ENCODE measurements at places on chromosomes 11 and 22.

DNA sequence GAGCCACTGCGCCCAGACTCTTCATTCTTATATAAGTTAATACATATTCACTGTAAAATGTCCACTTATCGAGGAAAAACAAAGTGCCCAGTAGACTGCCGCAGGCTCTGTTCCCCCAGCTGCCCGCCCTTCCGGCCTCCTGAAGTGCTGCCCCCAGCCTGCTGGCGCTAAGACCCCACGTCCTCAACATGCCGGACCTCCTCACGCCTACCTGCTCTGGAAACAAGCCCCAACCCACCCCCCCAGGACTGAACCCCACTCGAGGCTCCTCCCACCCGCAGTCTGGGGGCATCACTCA is 1.1 kb downstream of the GATD1 start:
- no peak for DNase-seq

DNA sequence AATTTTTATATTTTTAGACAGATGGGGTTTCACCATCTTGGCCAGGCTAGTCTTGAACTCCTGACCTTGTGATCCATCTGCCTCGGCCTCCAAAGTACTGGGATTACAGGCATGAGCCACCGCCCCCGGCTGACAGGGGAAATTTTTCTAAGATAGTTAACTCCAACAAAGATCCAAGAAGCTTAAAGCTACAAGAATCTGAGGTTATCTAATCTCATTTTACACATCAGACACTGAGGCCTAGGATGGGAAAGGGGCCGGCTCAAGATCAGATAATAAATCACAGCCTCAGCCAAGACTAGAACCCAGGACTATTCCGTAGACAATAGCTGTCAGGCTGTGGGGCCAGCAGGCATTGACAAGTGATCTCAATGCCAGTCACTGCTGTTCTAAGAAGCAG is 94.0 kb downstream of the AMBRA1 start:
- DNase-seq: no peak

- no peak for DNase-seq
Observed at GRCh38 chr11:31788085-31788484, 23.0 kb downstream of the PAX6 start.

DNA sequence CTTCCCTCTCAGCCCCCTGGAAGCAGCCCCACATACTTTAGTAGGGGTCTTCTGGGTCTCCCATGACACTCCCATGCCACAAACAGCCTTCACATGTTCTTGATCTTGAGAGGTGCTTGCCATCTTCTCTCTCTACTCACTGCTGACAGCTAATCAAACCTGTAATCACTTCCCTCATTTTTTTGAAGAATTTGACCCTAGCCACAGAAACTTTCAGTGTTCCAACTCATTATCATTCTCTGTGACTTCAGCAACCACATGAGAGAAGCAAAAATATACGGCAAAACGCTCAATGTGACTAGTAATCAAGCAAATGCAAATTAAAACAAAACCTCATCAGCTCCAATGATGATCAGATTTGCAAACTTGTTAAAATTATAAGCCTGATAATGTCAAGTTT is 38.3 kb upstream of the POU2AF2 start:
- no peak for DNase-seq

- no peak for DNase-seq
Observed at GRCh38 chr11:2997406-2997805, 5.3 kb upstream of the NAP1L4 start.

- no peak for DNase-seq
Observed at GRCh38 chr11:17921659-17922415, 91.0 kb downstream of the SERGEF start.

GRCh38 chr11:64384028-64384737 is 25.2 kb downstream of the RPS6KA4 start:
- no peak for DNase-seq

- DNase-seq: no peak
Observed at GRCh38 chr11:107276077-107276476, 181.5 kb downstream of the CWF19L2 start.

- no peak for DNase-seq
Observed at GRCh38 chr11:129852125-129852740, 36.6 kb downstream of the TMEM45B start.

DNA sequence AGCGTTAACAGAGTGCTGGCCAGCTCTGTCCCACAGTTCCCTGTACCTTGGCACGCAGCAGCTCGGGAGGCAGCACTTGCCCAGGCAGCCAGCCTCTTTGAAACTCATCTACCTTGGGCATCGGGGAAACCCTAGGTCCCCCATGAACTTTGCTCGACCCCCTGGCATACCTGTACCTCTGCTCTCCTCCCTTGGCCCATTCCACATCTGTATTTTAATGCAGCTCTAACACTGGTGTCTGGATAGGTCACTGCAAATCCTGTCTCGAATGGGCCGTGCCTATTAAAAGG is 304.1 kb downstream of the TBC1D22A start:
- no peak for DNase-seq

DNA sequence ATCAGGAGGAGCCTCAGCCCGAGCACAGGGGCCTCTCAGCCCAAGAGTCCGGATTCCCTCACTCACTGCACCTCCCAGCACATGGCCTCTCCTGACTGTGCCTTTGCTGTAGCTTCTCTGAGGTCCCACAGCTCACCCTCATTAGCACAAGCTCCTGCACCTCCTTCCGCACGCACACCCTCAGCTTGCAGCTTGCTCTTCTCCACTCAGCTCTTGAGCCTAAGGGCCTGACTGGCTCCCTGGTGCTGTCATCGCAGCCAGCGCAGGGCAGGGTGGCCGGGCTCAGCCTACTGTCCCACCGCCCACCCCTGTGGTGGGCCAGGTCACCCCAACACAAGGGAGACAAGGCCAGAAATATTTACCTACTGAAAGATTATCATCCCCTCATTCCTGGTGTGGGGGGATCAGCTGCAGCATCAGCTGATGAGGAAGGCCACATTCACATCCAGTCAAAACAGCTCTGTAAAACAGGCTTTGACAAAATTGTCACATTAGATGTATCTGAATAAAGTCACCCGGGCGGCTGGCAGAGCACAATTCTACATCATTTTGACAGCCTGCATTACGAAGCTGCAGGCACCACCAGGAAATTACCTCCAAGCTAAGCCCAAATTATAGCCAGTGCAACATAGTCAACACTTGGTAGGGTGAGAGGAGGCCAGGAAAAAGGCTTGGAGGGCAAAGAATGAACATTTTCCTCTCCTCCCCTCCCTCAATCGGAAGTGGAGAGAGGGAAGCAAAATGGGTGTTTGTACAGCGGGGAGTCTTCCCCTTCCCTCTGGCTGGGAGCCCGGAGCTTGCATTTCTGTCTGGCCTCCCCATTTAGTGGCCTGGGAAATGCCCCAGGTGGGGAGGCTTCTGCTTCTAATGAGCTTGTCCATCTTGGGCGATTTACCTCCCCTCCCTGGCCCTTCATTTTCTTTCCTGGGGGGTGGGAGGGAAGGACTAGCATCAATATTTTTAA is 29.5 kb upstream of the IGSF9B start:
- no peak for DNase-seq

GRCh38 chr22:37021710-37022482 is 2.4 kb downstream of the MPST start:
- DNase-seq: peak; percentile 82

DNA sequence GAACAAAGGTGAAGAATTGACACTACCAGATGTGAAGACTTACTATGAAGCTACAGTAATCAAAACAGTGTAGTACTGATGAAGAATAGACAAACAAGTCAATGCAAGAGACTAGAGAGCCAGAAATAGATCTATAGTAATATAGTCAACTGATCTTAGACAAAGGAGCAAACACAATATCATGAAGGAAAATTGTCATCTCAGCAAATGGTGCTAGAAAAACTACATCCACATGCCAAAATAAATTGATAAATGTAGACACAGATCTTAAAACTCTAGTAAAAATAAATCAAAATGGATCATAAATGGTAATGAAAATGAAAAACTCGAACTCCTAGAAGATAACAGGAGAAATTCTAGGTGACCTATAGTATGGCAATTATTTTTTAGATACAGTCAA is 609.5 kb downstream of the NELL1 start:
- DNase-seq: no peak

DNA sequence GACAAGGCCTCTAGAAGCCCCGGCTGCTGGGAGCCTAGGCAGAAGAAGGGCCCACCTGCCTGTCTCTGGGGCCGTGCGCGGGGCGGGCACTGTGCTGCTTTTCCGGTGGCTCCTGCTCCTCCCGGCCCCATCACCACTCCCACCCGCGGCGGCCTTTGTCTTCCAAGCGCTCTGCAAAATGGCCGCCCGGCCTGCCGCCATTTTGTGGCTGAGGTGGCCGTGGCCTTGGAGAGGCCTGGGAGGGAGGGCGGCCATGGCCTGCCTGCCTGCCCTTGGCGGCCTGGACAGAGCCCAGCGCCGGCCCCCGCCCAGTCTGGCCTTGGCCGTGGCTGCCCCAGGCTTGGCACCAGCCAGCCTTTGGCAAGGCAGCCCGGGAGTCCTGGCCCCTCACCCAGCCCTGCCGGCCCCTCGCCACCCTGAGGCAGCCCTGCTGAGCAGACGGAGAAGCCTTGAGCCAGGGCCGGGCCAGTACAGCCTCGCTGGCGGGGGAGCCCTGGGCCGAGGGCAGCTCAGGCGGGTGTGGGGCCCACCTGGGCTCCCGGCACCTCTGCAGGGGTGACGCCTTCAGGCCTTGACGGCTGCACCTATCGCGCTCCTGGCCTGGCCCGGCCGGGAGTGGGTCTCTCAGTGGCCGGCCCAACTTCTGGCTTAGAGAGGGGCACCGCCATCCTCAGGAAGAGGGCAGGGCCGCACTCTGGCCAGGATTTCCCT is 46.0 kb upstream of the PPARA start:
- no peak for DNase-seq

DNA sequence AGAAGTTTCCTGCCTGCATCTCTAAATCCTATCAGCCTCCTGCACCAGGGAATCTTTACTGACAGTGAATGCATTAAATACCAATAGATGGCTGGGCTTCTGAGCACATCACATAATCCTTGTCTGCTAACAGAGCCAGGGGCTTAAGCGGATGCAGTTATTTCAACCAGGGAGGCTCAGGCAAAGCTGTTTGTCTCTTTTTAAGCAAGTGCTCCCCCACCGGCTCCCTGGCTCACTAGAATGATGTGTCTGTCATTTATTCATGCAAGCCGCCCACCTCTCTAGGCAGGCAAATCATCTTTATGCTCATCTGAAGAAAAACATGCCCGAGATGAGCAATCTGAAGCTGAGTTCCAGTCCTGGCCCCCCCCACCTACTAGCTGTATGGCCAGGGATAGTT is 182.3 kb downstream of the TENM4 start:
- DNase-seq: no peak

DNA sequence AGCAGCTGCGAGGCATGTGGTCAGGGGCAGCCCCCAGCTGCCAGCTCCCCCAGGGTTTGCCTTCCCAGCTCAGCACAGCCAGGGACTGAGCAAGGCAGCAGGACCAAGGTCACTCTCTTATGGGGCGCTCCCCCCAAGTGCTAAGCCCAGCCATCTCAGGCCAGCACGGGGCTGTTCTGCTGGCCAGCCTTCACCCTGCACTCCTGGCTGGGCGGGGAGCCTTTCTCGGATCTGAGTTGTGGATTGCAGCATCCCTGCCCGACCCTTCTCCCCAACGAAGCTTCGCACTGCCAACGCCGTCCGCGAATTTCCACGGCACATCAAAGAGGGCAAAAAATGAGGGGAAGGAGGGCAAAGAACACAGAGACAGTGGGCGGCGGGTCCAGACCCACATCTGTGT is 42.5 kb upstream of the GAL start:
- DNase-seq: no peak

GRCh38 chr22:26416670-26417276 is 12.3 kb upstream of the ASPHD2 start:
- peak; percentile 83 for DNase-seq

DNA sequence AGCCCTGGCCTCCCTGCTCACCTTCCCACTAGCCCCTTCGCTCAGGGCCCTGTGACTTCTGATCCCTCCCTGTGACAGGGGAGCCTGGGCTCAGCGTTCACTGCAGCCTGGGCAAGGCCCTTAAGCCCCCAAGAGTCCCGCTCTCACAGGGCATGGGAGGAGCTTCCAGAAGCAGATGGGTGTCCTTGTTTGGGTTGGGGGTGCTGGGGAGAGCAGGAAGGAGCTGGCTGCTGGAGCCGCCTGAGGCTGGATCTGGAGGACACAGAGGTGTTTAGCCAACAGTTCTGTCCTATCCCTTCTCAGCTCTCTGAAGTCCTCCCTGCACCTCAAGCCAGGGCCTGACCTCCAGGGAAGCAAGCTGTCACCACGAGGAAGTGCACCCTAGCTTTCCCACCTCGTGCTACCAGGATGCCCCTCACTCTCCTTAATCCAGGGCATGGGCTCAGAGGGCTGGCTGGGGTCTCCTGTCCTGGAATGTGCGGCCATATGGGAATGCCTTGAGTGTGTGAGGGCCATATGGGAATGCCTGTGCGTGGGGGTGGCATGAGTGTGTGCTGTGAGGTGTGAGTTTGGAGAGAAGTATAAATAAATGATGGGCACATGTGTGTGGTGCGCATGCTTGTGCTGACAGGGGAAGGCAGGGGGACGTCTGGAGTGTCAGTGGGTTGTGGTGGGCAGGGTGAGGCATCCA is 25.0 kb upstream of the TUB start:
- DNase-seq: no peak
